ENCODE measurements at places on chromosomes 6 and 20. TPM values are rescaled to one million over a fixed set of nuclear protein-coding genes. Genes with fewer than 3 reads are reported as not detected.

GRCh38 chr6:157210954-157211353, 112.4 kb downstream of the TMEM242 start:
- no peak for DNase-seq

DEFB121 gene
- not detected for total RNA-seq

SLC22A2 gene
- not detected for total RNA-seq

DNA sequence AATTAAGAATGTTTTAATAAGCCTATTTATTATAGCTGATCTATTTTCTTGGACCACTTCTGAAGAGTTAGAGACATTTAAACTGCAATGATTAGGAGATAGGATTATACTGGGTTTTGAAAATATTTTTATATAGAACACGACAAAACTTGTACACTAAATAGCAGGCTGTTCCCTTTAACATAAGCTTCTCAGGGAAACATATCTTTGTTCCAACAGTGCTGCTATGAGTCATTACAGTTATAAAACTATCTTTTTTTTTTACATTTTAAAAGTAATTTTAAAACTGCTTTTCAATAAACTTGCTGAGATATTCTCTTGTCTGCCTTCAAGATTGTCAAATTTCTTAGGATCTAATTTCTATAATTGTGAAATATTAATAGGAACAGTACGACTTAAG, 389.1 kb downstream of the ARHGAP18 start:
- no peak for DNase-seq

- DNase-seq = no peak
Measured at GRCh38 chr6:160301339-160301738, 42.7 kb upstream of the SLC22A2 start.

GRCh38 chr6:43052842-43053544, 658 bp downstream of the CUL7 start:
- DNase-seq = no peak
